ENCODE measurements at places on chromosomes 2 and 18.

- DNase-seq, result no peak
These were observed 52.7 kb downstream of the SMAD4 start for GRCh38 chr18:51082571-51083267.

- DNase-seq, result no peak
These were observed 911.6 kb downstream of the TDRD15 start for GRCh38 chr2:22035361-22035830.

DNA sequence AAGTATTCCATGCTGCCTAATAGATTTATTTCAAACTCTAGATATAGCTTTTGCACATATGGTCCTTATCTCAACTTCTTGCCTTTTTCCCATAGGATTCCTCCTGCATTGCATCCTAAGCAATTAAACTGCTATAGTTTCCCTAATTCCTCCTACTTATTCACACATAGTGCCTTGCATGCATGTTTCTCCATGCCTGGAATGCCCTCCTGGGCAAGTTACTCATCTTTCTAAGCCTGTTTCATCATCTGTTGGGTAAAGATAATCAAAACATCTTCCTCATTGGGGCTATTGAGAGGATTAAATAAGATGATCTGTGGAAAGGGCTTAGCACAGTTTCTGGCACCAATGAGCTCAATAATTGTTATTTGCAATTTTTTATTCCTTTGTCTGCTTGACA, 726.5 kb downstream of the SLC4A3 start:
- no peak for DNase-seq

- no peak for DNase-seq
These were observed 63.4 kb downstream of the AFTPH start for GRCh38 chr2:64587561-64587960.
